RCC 7860 (cell line): ENCODE measurements at places on chromosomes 7 and 10.
A peak's percentile ranks its signal among the peaks of the same experiment; 100 is the strongest.

DNA sequence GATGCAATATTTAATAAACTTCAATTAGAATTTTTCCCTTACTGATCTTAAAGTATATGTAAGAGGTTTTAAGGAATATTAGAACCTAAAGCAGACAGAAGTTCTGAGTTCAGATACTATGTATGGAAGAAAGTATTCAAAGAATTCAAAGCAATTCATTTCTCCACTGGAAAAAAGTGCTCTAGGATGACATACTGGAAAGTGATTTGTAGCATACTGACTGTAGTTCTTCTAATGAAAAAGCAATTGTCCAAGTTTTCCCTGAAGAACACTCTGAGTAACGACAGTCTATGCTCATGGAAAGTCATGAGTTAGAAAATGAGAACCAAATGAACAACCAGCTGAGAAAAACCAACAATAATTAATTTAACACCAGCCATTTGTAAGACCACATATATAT is 180.8 kb upstream of the SLC26A5 start:
- DNase-seq, result no peak

- DNase-seq, result peak; percentile 98
Measured at GRCh38 chr7:116443101-116443523, 56.4 kb upstream of the CAV2 start.

DNA sequence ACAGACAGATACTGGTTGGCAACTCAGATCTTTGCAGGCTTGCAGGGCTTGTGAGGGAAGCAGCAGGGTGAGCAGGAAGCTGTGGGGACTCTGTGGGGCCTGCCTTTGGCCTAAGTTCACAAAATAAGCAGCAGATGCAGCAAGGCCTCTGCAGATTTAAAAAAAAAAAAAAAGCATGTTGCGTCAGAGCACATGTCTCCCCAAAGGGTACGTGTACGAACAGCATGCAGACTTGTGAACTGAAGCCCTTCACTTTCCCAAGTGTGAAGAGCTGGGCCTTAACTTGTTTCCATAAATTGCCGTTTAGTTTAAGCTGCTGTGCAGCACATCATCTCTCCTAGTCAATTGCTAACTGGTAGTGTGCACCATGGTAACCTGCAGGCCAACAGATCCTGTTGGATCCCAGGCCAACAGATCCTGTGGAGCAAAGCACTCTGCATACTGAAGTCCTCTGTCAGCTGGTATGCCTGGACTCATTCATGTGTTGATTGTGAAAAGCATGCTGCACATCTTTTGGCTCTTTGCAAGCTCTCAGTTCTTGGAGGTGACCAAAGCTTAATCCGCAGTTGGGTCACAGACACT is 10.8 kb upstream of the XPNPEP1 start:
- DNase-seq, result no peak

DNA sequence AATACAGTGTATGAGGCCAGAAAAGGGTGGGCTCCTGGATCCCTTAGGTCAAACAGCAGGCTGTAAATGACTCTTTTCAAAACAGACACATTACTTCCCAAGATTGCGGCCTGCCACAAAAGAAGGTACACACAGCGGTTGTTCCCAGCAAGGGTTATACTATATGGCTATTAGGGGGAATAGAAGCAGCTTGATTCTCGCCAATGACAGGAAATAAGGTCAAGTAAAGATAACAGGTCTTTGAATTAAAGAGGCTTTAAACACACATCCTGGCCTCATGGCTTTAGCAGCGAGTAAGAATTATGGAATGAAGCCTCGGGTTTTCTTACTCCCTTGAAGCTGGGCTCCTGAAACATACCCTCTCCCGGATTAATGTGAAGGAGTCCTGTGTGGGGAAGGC is 58.3 kb downstream of the CYP26A1 start:
- no peak for DNase-seq

DNA sequence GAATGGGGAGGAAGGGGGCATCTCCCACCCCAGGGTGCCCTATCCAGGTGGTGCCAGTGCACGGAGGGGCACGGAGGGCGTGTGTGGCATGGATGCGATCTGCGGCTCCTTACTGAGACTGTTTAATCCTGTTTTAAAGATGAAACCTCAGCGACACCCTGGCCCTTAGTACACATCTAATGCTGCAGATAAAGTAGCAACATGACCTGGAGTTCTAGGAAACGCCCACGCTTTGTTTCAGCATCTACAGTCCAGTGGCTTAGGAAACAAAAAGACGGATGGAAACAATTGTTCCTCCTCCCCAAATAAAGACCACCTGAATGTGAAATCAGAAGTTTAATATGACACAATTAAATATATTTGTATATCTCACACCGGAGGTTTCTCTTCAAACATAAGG is 201.9 kb downstream of the DNAJB6 start:
- no peak for DNase-seq

DNA sequence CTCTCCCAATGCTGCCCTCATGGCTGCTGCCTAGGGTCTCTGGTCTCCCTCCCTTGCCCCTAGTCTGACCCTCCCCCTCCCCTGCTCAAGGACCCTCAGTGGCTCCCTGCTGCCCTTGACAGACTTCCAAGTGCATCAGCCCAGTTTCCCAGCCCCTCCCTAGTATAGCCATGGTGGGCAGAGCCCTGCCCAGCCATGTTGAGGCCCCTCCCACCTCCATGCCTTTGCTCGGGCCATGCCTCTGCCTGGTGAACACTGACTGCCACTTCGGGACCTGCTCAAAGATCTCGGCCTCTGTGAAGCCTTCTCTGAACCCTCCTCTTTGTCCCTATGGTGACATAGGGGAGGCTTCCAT is 73.2 kb downstream of the MYL10 start:
- no peak for DNase-seq

GRCh38 chr10:98617906-98618520 is 171.3 kb upstream of the HPS1 start:
- DNase-seq, result no peak

DNA sequence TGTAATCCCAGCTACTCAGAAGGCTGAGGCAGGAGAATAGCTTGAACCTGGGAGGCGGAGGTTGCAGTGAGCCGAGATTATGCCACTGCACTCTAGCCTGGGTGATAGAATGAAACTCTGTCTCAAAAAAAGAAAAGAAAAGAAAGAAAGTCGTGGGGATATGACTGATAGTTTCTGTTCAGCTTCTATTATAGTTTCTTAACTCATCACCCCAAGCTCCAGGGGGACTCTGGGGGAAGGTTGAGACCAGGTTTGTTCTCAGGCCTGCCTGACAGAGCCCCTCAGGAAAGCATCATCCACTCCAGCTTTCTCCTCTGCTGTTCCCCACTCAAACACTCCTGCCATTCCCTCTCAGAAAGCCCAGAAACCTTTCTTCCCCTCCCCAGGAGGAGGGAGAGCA is 542.4 kb upstream of the GALNT17 start:
- no peak for DNase-seq

- peak; percentile 84 for DNase-seq
Measured at GRCh38 chr10:52771534-52772445, 794 bp downstream of the MBL2 start.

- peak; percentile 32 for DNase-seq
Measured at GRCh38 chr7:16811551-16811950, 6.8 kb upstream of the AGR2 start.

DNA sequence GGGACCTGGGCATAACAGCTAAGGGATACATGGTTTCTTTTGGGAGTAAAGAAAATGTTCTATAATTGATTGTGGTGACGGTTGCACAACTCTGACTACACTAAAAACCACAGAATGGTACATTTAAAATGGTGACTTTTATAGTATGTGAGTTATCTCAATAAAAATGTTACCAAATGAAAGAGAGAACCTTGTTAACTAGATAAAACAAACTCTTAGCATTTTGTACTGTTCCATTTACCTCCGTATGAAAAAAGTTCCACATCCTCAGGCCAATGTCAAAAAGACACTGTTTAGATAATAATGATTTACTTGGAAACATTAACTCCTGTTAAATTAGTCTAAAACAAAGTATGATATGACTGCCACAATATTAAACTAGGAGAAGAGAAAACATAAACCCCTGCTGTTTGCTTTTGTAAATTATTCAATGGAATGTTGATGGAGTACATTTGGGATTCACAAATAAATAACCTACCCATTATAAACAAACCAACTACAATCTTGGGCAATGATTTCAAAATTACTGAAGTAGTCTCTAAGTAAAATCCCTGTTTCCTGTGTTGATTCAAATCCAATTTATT is 60.7 kb downstream of the SMURF1 start:
- DNase-seq, result no peak

DNA sequence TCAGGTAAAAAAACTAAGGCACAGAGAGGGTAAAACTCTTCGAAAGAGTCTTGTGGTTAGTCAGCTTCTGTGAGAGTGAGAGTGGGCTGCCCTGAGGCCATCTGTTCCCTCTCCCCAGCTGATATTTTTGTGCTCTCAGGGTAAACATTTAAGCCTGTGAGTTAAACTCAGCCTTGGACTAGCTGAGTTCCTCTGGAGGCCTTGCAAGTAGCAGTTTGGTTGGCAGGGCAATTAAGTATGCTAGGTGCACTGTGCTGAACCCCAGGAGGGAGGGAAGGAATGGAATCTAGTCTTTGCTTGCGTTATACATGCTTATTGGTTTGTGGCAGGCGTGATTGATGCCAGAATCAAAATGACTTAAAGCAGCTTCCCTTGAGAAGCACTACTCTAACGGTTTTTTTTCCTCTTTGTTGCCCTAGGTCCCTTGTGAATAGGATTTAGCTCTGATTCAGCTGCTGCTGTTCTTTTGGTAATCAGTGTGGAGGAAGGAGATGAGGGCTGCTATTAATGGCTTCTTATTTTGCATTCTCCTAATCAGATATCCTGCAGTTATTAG is 140.2 kb downstream of the AUTS2 start:
- DNase-seq, result no peak
